H7 (cell line): ENCODE measurements at places on chromosomes 1 and 21. TPM values are rescaled to one million over a fixed set of nuclear protein-coding genes. Genes with fewer than 3 reads are reported as not detected.

The DNALI1 gene
- total RNA-seq = 3.3 and 4.0 TPM in 2 replicates

The HOOK1 gene
- 9.1 and 20.7 TPM in 2 replicates for total RNA-seq

DNA sequence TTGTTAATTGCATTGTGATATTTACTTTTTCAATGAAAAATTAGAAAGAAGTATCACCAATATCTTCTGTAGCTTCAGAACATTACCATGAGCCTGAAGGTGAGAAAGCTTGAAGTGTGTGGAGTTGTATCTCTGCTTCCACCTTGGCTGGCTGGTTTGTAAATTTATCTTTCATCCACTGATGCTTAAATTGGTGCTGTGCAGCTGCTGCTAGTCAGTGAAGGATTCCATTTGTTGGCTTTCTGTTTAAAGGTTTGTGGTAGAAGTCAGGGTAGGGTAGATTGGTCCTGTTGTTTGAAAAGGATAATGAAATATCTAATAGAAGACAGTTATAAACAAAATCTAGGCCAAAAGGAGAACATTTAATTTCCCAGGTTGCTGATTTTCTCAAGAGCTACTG is 105.7 kb downstream of the C1orf21 start:
- DNase-seq = no peak

The SLC9C2 gene
- total RNA-seq = not detected in 2 replicates

GRCh38 chr1:64137412-64137803 is 66.0 kb upstream of the UBE2U start:
- DNase-seq = no peak

DNA sequence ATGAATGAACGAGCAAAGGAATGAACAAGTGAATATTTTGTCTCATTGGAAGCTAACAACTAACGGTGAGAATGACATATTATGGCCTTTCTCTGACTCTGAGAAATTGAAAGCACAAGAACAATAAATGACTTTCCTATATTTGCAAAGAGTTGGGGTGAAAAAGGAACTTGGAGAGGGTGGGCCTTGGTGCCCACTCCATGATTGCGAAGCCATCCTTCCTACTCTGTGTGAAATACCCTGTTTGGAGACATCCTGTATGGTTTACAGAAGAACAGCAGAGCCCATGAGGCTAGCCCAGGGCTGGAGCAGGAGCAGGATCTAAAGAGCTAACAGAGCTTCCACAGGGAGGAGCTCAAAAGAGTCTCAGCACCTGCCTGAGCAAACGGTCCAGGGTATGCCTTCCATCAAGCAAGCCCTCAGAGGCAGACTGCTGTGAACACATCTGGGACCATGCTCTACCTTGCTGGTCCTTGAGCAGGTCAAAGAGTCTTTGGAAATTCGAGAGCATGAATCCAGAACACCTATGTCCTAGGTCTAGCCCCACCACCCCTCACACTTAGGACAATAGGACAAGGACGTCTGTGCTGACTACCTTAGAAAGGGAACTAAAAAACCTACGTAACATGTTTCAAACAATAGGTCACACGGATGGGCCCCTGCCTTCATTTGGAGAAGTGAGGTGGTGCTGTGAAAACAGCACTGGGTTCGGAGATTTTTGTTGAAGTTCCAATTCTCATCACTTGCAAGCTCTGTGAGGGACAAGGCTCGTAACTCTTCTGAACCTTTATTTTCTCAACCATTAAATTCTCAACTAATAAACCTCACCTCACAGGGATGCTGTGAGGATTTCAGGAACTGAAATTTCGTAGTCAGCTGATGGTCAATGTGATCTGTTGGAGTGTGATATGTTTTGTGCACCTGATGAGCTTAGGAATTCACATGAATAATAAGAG is 377.4 kb downstream of the RRAGC start:
- DNase-seq = no peak

The REN gene
- not detected in 2 replicates for total RNA-seq

DNA sequence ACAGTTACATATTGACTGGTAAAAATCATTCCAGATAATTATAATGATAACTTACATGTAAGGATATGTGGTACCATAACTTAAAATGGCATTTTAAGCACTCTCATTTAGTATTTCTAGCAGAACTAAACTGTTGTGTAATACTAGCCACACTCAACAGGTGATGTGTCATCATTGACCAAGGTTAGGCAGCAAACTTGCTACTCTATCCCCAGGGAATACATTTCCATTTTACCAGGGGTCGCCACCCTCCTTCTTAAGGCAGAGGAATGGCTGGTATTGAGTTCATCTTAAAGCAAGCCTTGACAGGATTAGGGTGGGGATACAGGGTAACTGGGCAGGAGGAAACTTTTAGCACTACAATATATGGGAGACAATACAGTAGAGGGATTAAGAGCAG is 259.8 kb upstream of the CAMK1G start:
- no peak for DNase-seq

The CLCA1 gene
- total RNA-seq = not detected in 2 replicates

The HSPG2 gene
- total RNA-seq = 43.5 and 49.2 TPM in 2 replicates

The CTSK gene
- 170 and 277 TPM in 2 replicates for total RNA-seq

- no peak for DNase-seq
Observed at GRCh38 chr1:78649628-78650027, at the start of gene IFI44. Gene IFI44, plus strand, starts transcription at chr1:78649831. Its CDS starts 365 bp downstream, at chr1:78650196.

- DNase-seq = no peak
Observed at GRCh38 chr1:47678464-47678980, 240.7 kb downstream of the FOXD2 start.

DNA sequence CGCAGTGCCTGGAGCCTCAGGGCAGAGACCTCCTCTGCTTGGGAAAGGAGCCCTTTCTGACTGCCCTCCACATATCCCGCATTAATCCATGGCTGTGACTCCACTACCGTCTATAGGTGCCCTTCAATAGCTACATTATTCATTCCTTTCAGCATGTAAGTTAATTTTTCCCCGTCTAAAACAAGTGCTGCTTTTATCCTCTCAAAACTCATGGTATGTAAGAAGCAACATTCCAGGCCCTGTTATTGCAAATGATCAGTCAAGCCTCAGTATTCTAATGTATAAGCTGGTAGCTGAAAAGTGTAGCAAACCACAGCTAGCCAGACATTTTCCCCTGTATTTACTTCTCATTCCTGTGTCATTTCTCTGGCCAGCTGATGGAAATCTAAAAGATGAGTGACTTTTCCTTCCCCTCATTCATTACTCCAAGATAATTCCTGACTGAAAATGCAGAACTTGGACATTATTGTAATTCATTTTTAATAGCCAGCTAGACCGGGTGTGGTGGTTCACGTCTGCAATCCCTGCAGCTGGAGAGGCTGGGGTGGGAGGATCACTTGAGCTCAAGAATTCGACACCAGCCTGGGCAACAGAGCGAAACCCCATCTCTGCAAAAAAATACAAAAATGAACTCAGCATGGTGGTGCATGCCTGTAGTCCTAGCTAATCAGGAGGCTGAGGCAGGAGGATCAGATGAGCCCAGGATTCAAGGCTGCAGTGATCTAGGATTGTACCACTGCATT is 88.5 kb upstream of the SOD1 start:
- DNase-seq = no peak

The LPAR3 gene
- 37.8 and 46.3 TPM in 2 replicates for total RNA-seq

DNA sequence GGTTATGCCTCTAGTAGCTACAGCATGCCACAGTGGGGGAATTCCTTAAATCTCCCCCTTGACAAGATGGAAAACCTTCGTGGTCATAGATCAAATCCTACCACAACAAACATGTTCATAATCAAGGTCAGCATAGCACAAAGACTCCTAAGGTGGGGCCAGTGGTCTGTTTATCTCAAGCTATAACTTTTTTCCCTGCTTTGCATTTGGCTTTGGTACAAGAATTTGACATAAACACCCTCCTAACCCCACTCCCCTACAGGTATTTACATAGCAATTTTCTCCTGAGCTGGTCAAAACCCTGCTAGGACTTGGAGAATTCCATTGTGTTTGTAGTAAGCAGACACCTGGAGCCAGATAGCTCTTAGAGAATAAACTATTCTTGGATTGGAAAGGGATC is 58.5 kb downstream of the HIVEP3 start:
- no peak for DNase-seq
